Left ventricle myocardium inferior (tissue), 1 donor: ENCODE measurements at places on chromosomes 3 and 15.

GRCh38 chr15:75229191-75230015, 27.7 kb downstream of the C15orf39 start:
- no peak for DNase-seq

DNA sequence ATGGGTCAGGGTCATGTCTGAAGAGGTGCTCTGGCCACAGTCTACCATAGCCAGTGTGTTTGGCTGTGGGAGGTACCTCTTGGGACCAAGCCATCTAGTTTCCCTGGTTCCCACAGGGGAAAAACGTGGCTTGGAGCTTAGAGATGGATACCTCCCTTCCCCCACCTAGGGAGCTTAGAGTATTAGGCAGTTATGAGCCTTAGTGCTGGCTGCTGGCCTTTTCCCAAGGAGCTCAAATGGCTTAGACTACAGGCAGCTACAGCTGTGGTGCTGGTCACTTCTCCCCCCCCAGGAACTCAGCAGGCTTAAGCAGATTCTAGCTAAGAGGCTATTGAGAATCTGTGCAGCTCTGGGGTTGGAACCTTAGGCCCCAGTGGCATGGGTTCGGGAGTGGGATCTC, 591.2 kb downstream of the NSUN3 start:
- no peak for DNase-seq

DNA sequence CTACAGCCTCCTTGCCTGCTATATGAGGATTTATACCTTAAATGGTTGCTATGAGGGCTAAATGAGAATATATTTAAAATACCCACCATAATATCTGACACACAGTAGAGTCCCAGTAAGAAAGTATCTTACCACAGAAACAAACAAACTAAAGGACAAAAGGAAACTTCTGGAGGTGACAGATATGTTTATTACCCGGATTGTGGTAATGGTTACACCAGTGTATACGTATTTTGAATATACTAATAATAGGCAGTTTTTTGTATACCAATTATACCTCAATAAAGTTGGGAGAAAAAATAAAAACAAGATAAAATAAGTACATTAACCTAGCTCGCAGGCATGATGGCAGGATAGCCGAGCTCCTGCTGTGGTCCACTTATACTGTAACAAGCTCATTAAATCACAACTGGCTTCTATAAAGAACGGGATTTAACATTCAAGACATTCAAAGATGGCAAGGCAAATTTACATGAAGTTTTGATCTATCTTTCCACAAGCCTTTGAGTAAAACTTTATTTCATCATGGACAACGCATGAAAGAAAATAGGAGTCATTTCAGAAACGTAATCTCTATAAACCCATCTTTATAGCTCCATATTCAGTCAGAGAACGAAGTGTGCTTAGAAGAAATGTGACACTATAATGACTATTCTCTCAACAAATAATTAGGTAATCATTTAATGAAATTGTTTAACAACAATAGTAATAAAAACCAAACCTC, 1.5 kb downstream of the RPN1 start:
- DNase-seq, result no peak

DNA sequence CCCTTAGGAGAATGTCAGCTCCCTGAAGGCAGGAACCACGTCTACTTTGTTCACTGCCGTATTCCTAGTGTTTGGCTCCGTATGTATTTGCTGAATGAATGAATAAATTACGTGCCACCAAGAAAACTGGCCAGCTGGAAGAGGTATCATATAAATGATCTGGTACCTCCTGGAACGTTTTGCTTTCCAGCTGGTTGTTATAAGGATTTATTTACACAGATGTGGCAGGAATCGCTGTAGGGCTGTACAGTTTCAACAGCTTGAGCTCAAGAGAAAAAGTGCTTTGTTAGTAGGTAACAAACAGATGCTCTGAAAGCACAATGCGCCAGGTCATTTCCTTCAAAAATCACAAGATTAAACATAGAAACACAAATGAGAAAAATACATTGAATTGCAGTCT, 108.8 kb upstream of the ATP2B2 start:
- no peak for DNase-seq

DNA sequence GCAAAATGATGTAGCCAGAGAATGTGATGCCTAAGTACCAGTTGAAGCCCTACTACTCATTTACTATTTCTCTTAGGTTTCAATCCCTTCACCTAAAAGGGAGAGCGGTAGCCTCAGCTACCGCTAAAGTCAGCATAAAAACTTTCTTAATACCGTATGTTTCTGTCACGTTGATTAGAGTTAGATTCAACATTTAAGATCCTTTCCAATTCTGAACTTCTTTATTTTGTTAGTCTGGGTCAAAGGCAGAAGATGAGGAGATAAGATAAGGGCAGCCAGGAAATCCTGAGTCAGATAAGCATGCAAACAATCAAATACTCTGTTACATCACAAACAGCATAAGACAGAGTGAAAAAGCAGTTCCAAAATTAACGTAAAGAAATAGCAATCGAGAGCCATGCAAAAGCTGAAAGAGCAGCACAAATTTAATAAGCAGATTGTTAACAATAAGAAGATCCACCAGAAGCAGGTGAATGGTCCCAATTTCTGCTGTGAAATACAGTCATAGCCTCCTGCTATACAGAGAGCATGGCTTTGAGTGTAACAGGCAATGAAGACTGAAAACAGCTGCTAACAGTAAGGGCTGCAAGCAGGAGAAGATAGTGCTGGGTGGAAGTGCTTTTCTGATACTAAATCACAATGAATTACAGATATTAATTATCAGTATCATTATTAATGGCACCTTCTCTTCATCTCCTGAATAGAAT, 3.0 kb downstream of the TMEM207 start:
- no peak for DNase-seq

DNA sequence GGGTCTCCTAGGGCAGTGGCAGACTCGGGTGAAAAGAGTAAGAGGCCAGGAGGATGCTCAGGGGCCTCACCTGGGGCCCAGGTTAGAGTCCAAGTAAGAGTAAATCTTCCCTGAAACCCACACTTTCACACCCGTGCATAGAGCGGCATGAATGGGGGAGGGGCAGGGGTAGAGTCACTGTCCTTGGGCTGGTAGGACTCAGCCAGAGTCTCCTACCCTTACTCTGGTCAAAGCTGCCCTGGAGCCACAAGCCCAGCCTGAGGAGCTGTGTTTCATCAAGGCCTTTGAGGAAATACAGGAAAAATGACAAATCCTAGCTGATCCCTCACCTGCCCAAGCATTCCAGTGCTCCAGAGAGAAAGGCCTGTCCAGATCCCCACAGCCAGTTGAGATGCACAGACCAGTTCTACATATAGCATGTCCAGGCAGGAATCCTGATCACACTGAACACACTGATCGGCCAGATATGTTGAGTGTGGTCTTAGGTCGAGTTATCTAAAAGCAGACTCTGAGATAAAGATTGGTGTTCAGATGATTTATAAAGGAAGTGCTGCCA, 16.7 kb upstream of the CTNNB1 start:
- no peak for DNase-seq

- peak; percentile 28 for DNase-seq
These were observed 15.4 kb upstream of the FGD5 start for GRCh38 chr3:14803101-14803980.

DNA sequence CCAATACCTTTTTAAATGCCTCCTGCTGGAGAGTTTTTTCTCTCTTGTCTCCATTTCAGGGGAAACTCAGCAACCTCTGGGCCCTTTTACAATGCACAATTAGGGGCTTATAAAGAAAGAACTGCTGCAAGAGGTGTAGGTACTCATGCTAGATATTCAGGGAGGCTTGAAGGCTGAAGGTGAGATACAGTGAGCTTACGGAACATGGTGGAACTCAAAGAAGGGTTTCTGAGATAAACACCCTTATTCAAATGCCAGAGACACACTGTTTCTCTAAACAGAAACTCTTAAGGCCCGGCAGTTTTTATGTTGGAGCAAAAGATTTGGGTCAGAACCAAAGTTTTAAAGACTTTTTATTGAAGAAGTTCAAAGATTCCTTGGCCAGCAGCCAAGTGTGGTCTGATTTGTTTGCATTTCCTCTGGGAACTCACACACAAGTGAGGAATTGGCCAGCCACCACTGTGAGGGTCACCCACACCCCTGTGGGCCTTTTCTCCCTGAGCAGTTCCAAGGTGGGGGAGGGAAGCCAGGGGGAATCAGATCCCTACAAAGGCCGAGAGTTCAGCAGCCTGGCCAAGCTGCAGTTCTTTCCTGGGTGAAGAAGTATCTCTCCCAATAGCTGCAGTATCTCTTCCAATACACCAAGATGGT, 47.8 kb downstream of the TNFAIP8L3 start:
- peak; percentile 21 for DNase-seq

- DNase-seq, result no peak
These were observed 77.5 kb downstream of the CHDH start for GRCh38 chr3:53768478-53769459.
